ENCODE measurements at places on chromosomes 12 and 14.

DNA sequence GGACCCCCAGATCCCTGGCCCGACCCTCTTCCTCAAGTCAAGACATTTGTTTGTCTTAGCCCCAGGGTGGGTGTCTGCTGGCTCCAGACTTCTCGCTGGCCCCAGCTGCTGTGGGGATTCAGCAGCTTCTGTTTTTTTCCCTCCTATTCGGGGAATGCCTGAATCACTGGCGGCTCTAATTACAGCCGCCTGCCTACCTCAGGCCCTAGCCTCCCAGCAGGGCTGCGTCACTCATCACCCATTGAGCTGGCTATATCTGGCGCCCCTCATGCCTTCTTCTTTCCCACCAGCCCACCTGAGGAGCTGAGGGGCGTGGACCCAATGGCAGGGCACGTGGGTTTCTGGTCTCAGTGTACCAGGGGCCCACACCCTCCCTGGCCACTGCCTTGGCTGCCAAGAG lies 10.1 kb downstream of the KRT80 start:
- no peak for DNase-seq

DNA sequence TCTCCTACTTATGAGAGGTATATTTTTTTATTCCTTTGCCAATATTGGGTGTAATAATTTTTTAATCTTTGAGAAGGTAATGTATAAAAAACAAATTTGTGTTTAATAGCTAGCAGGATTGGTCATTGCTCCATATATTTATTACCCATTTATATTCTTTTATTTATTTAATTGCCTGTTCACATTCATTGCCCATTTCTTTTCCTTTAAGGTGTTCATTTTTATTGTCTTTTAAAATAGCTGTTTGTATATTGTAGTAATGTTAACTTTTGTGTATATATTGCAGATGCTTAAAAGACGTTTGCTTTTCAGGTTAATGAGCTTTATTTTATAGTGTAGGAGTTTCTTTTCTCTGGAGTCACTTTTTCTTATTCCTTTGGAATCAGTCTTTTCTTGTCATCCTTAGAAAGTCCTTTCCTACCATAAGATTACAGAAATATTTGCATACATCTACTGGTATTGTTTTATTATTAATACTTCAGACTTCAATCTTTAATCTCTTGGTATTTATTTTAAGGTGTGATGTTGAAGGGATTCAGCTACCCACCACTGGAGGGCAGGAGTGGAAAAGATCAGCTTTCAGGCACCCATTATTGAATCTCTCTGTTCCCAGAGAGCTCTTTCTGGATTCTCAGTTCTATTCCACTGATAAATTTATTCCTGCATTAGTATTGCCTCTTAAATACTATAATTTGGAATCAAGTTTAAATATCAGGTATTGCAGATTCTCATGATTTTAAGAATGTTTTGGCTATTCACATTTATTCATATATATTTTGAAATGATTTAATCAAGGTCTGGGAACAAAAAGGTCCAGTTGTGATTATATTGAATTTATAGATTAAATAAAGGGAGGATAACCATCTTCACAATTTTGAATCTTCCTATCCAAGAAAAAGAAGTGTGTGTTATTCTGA lies 17.3 kb downstream of the PPM1A start:
- DNase-seq = no peak

DNA sequence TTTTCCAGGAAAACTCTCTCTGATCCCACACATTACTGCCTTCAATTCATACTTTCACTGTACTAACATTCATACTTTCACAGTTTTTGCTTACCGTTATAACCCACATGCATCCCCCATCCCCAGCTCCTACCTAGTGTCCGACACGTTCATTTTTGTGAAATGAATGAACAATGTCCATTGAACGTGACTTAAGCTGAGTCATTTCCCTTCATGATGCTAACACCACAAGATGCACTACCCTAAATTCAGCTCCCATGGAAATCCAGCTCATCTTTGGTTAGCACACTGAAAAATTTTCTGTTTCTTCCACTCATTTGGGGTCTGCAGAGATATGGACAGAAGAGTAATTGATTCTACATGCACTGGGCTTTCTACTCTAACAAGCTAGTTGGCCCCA lies 84.7 kb downstream of the GALNT4 start:
- no peak for DNase-seq

DNA sequence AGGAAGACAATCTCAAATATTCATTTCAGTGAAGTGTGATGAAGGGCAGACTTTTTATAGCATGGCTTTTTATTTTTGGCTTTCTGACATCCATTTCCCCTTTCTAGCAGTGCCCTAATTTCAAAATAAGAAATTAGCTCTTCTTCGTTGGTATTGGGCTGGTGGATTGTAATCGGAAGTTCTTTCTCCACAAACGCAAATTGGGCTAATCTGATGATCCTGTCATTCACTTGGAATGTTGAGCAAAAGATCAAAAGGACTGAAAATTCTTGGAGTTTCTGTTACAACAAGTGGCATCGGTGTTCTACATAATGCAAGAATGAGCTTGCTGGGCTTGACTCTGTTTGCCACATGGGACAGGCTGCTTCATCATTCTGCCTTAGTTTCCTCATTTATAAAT lies 1182.8 kb downstream of the FLRT2 start:
- DNase-seq = no peak

DNA sequence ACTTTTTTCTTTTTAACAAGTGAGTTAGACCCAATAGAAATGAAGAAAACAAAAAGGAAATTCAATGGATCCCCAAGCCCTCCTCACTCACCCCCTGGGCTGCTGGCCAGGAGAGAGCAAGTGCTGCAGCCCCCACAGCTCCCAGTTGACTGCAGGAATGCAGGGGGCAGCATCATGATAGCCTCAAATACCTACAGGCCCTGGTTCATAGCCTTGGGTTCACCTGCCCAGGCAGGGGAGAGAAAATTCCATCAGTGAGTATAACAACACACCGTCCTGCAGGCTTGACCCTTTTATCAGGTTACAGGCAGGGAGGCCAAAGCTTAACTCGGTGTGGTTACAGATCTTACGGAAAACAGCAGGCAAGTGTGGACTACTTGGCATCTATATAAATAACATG lies 76.3 kb downstream of the PHLDA1 start:
- DNase-seq = no peak

DNA sequence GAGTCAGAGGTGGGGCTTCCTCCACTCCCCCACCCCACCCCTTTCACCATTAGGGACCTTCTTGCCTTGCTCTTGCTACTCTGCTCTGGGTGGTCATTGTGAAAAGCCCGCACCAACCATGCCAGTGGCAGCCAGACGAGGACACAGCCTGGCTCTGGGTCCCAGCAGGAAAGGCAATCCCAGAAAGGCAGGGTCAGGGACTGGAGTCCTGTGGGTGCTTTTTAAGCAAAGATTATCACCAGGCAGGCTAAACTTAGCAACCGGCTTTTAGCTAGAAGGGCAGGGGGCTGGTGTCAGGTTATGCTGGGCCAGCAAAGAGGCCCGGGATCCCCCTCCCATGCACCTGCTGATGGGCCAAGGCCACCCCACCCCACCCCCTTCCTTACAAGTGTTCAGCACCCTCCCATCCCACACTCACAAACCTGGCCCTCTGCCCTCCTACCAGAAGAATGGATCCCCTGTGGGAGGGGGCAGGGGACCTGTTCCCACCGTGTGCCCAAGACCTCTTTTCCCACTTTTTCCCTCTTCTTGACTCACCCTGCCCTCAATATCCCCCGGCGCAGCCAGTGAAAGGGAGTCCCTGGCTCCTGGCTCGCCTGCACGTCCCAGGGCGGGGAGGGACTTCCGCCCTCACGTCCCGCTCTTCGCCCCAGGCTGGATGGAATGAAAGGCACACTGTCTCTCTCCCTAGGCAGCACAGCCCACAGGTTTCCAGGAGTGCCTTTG lies 1.2 kb upstream of the GAPDH start:
- DNase-seq = no peak

DNA sequence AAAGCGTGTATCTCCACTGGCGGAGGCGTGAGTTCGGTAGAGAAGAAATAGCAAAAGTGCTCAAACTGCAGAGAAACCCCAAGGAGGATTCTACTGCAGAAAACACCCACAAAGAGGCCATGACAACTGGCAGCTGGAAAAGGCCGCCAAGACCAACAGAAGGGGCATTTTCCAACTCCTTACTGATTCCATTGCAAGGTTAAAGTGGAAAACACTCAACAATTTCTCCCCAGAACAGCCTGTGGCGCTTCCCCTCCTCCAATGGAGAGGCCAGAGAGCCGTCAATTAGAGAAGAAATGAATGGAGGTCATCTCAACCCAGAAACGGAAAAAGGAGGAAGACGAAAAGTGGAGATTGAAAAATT lies 618 bp upstream of the ANKRD52 start:
- no peak for DNase-seq

- no peak for DNase-seq
Observed at GRCh38 chr14:95895720-95896119, 19.1 kb downstream of the TUNAR start.

DNA sequence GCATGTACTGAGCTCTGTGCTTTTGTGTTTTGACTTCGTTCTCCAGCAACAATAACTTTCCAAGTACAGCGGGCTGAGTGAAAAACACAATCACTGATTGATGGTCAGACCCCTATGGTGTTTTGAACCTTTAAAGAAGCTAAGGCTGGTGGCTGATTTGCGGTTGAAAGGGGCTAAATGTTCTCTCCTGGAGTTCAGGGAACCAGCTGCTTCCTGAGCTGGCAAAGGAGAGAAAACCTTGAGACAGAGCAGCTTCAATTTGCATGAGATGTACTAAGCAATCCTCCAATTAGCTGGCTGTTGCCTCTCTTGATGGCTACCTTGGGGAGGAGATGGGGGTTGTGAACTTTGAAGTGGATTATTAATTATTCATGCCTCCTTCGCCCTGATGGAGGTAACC lies 546.7 kb upstream of the SEL1L start:
- no peak for DNase-seq

DNA sequence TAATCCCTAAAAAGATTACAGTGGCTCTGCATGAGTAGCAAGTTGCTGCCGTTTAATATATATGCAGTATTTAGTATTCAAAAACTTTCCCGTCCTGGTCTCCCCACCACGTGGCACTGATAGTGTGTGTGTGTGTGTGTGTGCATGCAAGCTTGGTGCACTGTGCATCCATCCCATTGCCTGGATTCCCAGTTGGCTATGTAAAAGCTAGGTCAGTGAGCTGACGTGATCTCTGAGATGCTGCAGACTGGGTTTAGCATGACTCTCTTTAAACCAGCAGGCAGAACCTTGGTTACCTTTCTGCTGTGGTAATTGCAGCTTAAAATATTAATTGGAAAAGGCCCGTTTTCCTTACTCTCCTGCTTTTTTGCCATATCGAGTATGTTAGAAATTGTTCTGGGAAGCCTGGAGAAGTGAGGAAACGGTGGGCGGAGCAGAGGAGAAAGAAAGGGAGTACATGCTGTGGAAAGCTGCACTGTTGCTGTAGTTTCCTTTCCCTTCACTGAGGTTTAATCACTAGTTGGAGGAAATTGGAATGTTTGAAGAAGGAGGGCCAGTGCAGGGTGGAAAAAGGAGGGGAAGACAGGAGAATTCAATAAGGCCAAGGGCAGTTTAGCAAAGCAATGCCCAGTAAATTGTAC lies 4.0 kb upstream of the CNTN1 start:
- no peak for DNase-seq

- DNase-seq = no peak
Observed at GRCh38 chr14:54881235-54881760, 21.3 kb downstream of the GCH1 start.

- no peak for DNase-seq
Observed at GRCh38 chr14:104359301-104359968, 220.1 kb upstream of the C14orf180 start.

DNA sequence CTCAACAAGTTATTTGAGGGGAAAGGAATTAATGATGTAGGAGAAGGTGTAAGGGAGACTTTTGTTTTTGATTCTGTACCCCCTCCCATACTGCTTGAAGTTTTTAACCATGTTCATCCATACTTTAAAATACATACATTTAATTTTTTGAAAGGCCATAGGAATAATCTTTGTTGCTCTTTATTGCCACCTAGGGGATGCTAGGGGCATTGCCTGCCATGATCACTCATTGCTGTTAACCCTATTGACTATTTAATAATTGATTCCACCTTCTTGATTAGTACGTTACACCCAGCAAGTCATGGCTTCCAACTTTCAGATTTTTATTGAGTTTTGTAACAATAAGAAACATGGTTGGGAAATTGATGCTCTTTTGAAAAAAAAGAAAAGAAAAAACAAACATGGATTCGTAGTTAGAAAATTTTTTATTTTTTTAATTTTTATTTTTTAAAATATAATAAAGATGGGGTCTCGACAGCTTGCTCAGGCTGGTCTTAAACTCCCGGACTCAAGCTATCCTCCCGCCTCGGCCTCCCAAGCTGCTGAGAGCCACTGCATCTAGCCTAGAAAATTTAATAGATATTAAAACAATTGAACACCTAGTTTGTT lies 8.5 kb upstream of the PRKAB1 start:
- DNase-seq = no peak

DNA sequence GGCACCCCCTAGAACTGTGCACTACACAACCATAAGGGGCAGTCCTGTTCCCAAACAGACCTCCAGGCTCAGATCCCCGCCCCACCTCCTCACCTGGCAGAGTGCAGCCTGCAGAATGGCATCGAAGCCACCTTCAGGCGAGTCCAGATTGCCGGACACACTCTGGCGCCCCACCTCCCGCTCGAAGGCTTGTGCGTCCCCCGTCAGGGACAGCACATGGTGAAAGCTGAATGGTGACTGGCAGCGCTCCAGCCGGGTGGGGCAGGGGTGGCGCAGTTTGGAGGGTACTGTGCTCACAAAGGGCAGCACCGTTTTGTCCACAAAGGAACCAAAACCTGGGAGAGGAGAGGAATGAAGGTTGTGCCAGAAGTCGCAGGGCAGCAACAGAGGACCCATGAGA lies 10.6 kb downstream of the ITGB7 start:
- DNase-seq = no peak

DNA sequence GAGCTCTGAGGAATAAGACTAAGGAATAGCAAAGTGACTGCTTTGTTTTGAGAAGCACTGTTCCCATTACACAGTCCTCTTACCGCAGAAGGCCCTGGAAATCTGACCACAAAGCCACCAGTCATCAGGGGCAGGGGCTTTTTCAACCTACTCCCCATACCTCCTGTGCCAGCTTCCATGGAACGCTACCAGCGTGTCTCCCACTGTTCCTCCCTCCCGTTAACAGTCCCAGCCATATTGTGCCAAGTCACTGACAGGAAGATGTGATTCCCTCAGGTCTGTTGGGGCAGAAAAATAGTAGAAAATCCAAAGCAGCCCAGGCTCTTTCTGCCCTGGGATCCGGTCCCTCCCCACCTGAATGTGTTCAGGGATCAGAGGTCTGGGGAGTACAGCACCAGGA lies 46.6 kb upstream of the VPS33A start:
- no peak for DNase-seq

All from stimulated activated CD8-positive, alpha-beta memory T cell treated with anti-CD3 and anti-CD28 coated beads, Interleukin-7, amount 100 ng/mL, for 48 hours (primary cell).